ENCODE measurements at places on chromosomes 2 and 18.
A peak's percentile ranks its signal among the peaks of the same experiment; 100 is the strongest.

DNA sequence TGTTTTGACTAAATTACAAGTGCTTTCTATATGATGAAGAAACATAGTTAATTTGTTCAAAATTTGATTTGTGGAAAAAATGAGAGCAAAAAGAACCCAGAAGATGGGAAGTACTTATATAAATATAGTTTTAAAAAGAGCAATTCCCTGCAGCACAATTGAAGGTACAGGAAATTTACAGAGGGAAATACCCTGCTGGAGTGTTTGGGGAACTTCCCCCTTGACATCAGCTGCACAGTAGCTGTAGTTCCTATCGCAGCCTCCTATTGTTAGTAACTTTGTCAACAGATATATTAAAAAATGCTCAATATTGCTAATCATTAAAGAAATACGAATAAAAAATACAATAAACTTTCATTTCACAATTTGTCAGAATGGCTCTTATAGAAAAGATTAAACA lies 1118.8 kb upstream of the ZEB2 start:
- no peak for DNase-seq

DNA sequence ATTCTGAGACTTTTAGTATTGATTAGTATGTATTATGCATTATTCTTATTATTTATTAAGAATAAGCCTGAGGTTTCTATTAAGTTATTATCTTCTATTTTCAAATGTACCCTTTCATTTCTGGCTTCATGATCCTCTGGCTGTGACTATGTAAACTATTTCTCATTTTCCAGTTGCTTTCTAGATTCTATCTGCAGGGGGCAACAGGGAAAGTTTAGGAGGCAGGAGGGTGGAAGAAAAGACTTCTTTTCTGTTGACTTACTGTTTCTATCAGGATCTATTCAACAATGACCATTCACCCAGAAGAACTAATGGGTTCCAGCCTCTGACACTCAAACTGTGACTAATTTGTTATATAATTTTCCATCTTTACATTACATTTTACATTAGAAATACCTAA lies 653.4 kb upstream of the FSHR start:
- no peak for DNase-seq

DNA sequence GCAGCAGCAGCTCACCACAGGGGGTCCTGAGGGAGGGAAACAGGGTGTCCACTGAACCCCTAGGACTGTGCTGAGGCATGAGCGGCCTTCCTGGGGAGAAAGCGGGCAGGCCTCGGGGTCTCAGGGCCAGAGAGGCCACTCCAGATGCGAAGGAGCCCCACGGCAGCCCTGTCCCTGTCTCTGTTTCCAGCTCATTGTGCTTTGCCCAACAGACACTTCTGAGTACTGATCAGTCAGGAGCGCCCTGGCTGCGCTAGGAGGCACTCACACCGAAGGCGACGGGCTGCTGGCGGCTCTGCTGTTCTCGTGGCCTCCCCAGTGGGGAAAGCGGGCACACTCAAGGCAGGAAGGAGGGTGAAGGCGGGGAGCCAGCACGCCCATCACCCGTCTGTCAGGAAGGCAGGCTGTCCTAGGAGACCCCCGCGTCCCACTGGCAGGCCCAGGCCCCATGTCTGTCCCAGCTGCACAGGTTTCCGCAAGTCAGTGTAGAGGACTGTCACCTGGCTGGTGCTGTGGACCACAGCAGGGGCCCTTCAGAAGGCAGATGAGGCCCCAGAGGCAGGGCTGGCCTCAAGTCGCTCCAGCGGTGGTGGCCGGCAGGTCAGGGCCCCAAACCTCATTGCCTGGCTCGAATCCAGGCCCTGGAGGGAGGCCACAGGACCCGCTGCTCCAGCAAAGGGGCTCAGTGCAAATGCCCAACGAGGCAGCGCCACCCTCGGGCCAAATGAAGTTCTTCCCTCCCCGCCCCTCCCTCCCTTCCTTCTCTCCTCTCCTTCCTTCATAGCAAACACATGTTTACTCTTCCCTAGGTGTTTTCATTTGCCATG lies 6.8 kb downstream of the ESPNL start:
- DNase-seq, result no peak

- no peak for DNase-seq
Observed at GRCh38 chr2:121667618-121668017, 18.4 kb upstream of the CLASP1 start.

DNA sequence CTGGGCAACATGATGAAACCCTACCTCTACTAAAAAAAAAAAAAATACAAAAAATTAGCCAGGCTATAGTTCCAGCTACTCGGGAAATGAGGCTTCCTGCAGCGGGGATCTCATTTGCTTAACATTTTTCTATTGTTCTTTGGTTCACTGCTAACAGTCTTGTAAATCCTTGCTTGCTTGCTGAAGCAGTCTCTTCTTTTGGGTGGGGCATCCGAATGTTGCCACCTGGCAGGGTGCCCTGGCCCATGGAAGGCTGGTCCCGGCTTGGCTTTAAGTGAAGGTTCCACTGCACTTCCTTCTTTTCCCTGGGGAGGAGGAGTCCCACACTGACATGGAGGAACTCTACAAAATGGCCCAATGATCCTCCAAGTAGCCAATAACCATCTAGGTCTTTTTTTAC lies 6.0 kb upstream of the ANKRD29 start:
- DNase-seq, result no peak

- peak; percentile 44 for DNase-seq
Observed at GRCh38 chr18:49858309-49859020, 45.1 kb upstream of the ACAA2 start.

DNA sequence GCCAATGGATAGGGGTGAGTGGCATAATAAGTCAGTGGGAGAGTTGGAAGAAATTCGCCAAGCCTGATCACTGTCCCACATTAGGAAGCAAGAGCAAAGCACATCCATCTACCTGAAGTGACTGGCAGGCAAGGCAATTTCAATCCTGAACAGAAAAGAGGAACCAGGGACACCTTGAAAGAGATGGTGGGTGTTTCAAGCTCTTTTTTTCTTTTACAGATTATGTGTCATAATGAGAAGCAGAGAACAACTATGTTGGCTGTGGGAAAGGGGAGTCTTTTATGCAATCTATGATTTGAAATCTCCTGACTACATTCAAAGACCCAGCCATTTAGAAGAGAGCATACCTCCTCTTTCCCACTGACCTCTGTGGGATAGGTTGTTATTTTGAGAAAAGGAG lies 63.5 kb downstream of the TGIF1 start:
- DNase-seq, result no peak

DNA sequence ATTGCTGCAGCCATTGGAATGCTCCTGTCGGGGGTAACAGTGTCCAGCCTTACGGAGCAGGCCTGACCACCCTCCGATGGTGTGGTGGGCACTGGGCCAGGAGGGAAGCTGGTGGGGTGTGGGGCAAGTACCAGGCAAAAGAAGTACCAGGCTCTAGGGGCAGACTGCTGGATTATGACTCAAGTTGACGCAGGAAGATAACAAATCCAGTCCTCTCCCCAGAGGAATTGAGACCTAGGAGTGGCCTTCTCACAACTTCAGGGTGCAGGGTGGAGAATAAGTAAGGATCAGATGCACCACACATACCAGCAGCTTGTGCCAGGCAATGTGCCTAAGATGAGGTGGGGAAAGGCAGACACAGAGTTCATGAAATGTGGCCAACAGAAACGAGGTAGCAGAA lies 37.9 kb downstream of the SEMA4F start:
- DNase-seq, result no peak

- no peak for DNase-seq
Observed at GRCh38 chr2:126887506-126887905, 11.2 kb upstream of the TEX51 start.

DNA sequence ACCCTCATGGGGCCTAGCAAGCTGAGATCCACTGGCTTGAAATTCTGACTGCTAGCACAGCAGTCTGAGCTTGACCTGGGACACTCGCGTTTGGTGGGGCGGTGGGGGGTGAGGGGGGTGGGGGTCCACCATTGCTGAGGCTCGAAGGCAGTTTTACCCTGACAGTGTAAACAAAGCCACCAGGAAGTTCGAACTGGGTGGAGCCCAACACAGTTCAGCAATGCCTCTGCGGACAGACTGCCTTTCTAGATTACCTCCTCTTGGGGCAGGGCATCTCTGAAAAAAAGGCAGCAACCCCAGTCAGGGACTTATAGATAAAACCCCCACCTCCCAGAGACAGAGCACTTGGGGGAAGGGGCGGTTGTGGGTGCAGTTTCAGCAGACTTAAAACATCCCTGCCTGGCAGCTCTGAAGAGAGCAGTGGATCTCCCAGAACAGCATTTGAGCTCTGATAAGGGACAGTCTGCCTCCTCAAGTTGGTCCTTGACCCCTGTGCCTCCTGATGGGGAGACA lies 149.7 kb upstream of the TANK start:
- DNase-seq, result no peak

DNA sequence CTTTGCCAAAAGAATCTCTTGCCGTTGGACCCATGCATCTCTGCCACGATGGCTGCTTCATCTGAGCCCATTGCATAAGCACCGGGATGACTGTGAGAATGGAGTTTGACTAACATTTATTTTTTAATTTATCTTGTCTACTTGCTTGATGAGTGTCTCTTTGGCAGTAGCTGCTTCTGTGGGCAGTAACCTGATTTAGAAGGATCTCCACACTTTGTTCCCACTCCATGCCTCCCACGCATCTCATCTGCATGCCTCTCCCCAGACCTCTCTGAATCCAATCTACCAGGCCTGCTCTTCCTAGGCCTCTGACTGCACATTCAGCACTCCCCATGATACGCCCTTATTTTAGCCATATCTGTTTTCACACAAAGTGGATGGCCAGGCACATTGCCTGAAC lies 23.7 kb upstream of the TMX3 start:
- DNase-seq, result no peak

DNA sequence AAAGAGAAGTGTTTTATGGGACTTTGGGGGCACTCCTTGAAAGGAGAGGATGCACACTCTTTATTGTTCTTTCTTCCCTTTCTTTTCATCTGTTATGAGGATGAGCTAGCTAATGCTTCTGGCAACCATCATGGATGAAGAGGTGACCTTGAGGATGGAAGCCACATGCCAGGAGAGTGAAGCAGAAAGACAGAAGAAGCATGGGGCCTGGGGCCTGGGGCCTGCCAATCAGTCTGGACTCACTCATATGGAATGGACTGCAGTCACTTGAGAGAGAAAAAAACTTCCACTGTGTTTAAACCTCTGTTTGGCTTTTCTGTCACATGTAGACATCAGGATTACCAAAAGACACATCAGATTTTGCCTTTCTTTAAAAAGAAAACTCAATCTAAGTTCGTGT lies 35.8 kb upstream of the ZFP36L2 start:
- DNase-seq, result no peak

DNA sequence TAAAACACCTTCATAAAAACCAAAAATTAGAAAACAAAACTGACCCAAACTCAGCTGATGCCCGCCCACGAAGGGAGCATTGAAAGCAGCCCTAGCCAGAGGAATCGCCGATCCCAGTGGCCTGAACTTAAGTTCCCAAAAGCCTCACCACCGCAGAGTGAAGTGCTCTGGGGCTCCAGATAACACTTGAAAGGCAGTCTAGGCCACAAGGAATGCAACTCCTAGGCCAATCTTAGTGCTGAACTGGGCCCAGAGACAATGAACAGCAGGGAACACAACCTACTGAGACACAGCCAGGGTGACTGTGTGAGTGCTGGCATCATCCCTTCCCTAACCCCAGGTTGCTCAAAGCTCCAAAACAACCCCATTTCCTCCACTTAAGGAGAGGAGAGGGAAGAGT lies 59.6 kb upstream of the CHN1 start:
- no peak for DNase-seq

GRCh38 chr2:43041173-43041591 lies 185.2 kb downstream of the ZFP36L2 start:
- DNase-seq, result no peak

DNA sequence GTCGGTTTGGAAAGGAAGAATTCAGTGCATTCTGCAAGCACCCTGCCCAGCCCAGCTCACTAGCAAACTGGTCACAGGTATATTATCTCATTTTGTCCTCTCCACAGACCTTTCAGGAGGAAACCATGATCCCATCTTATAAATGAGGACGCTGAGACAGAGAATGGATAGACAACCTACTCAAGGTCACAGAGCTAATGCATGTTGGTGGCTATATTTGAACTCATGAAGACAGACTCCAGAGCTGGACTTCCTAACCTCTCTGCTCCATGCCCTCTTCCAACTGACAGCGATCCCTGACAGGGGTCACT lies 29.5 kb downstream of the SERPINB5 start:
- DNase-seq, result no peak

DNA sequence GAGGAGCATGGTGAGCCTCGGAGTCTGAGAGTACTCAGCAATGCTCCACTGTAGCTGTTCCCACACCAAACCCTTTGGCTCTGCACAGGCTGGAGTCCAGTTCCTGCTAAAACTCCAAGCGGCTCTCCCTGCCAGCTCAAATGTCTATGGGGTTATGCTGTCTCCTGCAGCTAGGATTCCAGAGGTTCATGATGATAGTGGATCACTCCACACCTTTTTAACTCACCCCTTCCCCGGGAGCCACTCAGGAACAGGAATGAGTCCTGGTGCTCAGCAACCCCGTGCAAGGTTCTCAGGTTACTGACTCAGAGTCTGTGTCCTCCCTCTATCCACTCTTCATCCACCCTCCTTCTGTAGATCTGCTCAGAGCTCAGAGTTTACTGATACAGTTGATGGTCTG lies 410.0 kb downstream of the CDH19 start:
- no peak for DNase-seq

DNA sequence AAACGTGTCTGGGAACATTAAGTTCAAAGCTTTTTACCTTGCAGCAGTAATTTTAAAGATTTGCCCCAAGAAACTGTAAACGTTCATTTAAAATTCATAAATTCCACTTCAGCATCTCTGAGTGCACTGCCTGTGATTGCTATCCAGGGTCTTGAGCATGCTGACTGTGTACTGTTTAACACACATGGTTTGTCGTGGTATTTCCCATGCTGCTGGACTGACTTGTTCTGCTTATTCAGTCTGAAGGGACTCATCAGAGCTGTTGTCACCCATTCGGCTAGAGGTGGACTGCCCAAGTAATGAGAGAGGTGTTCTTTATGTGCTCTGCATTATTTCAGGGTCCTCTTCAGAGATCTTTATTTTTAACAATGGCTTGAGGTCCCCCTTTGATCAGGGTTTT lies 53.1 kb downstream of the RHBDD1 start:
- no peak for DNase-seq

GRCh38 chr2:169661265-169661664 lies 32.9 kb downstream of the CFAP210 start:
- DNase-seq, result no peak

- no peak for DNase-seq
Observed at GRCh38 chr2:133265432-133265949, 302.8 kb downstream of the NCKAP5 start.

- no peak for DNase-seq
Observed at GRCh38 chr2:27408601-27409320, 630 bp downstream of the PPM1G start.

DNA sequence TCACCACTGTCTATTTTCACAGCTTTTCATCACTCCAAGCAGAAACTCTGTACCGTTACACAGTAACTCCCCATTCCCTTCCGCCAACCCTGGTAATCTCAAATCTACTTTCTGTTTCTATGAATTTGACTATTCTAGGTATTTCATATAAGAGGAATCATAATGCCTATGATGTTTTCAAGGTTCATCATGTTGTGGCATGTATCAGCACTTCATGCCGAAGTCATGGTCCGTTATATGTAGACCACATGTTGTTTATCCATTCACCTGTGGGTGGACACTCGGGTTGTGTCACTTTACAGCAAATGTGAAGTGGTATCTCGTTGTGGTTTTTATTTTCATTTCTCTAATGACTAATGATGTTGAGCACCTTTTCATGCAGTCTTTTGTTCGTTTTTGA lies 21.6 kb downstream of the CPSF3 start:
- DNase-seq, result no peak

Measured in omental fat pad (tissue), 4 donors.